HT1080 (cell line): ENCODE measurements at places on chromosomes 1 and 21. TPM values are rescaled to one million over a fixed set of nuclear protein-coding genes. Genes with fewer than 3 reads are reported as not detected.

- no peak for DNase-seq
Measured at GRCh38 chr1:228833911-228834688, 98.8 kb downstream of the RHOU start.

- no peak for DNase-seq
Measured at GRCh38 chr21:29627905-29628304, 311.9 kb downstream of the GRIK1 start.

DNA sequence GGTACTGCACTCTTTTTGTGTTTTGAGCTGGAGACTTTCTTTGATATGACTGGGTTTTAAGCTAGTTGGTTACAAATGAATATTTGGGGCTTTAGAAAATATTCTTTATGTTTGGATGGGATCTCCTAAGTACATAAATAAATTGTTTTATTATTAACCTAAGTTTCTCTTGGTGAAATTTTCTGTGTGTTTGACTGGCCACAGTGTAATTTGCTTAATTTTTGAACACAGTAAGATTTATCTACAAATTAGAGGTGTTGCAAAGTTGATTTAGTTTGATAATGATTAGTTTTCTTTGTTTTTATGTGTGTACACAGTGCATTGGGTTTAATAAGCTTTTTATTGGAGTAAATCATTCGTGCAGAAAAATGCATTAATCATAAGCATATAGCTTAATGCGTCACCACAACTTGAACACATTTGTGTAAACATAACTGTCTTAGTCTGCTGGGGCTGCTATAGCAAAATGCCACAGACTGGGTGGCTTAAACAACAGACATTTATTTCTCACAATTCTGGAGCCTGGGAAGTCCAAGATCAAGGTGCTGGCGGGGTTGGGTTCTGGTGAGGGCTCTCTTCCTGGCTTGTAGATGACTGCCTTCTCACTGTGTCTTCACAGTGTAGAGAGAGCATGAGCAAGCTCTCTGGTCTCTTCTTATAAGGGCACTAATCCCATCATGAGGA, 17.4 kb upstream of the SLC6A9 start:
- peak; percentile 59 for DNase-seq

DNA sequence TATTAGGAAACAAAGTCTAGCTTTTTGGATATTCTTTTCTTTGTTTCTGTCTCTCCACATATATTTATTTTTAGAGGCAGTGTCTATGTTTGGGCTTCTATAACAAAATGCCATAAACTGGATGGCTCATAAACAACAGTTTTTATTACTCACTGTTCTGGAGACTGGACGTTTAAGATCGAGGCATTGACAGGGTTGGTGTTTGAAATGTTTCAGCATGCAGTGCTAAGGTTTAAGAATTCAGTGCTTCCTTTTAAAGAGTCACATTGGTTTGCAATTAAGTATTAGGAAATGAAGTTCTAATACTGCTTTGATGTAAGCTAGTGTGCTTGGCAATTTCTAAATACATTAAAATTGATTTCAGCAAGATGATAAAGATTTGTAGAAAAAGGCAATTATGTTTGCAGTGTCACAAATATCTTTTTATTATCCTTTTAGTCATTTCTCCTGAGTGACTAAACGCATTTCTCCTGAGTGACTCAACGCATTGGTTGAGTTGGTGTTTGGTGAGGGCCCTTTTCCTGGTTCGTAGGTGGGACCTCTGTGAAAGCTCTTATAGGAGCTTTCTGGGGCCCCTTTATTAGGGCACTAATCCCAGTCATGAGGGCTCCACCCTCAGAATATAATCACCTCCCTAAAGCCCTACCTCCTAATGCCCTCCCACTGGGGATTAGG, 317.0 kb downstream of the USP25 start:
- peak; percentile 61 for DNase-seq

DNA sequence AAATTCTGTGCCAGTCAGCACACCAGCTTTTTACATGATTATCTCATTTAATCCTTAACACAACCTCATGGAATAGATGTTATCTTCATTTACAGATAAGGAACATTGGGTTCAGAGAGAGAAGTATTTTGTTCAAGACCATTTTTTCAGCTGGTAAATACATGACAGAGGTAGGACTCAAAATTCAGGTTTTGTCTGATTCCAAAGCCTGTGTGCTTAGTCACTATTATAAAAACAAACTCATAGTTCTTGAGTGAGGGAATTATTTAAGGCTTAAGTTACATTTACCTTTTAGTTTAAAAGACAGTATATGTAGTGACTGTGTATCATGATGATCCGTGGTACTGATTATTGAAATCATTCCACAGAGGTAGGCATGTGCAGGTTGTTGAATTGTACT, 125.2 kb downstream of the MAGI3 start:
- no peak for DNase-seq

PTPRU gene
- 37.5 and 40.1 TPM in 2 replicates for total RNA-seq
